ENCODE measurements at places on chromosomes 13 and 19.
A peak's percentile ranks its signal among the peaks of the same experiment; 100 is the strongest.

DNA sequence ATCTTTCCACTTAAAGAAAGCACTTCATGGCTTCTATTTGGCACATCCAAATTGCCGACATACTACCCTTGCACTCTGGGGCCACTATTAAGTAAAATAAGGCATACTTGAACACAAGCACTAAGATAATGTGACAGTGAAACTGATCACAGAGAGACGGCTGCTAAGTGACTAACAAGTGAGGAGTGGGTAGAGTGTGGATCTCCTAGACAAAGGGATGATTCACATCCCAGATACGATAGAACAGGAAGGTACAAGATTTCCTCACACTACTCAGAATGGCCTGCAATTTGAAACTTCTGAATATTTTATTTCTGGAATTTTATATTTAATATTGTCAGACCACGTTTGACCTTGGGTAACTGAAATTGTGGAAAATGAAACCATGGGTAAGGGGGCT, 1721.8 kb upstream of the SPRY2 start:
- DNase-seq: no peak

DNA sequence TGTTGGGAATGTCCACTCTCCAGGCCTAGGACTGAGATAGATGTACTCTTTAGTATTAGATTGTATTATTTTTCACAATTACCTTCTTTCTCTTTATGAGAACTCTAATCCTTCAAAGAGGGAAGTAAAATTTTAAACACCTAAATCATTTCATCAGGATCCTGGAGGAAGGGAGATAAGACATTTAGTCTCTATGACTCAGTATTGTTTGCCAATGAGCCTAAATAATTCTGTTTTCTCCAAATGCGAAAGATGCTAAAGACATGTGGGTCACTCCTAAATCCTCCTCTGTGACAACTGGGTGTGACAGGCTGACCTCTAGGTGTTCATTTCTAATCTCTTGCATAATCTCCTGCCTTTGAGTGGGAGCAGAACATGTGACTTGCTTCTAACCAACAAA, 1736.6 kb upstream of the MIR17HG start:
- DNase-seq: no peak

GRCh38 chr19:28495046-28495445, 717.9 kb downstream of the UQCRFS1 start:
- DNase-seq: no peak

DNA sequence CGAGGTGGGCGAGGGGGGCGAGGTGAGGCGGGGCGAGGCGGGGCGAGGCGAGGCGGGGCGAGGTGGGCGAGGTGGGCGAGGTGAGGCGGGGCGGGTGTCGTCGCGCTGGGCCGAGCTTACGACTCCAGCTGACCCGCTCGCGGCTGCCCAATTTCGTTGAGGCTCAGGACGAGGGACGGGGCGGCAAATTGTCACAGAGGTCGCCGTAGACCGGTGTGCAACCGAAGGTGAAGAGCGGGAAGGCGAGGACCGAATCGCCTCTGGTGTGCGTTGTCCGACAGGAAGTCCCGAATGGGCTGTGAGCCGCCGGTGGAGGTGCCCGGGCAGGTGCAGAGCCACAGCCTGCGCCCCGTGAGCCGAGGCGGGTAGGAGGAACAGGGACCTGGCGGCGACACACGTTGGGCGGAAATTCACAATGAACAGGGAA, at the start of gene LACC1:
TSS of gene LACC1 (plus strand) at position 150 of the 427 bp plus-strand sequence. CDS start 1,082 bp downstream, outside the sequence.
- DNase-seq: no peak

- no peak for DNase-seq
Measured at GRCh38 chr19:4052114-4052992, 14.3 kb downstream of the ZBTB7A start.

GRCh38 chr13:72457151-72457550, 270.3 kb downstream of the MZT1 start:
- no peak for DNase-seq

DNA sequence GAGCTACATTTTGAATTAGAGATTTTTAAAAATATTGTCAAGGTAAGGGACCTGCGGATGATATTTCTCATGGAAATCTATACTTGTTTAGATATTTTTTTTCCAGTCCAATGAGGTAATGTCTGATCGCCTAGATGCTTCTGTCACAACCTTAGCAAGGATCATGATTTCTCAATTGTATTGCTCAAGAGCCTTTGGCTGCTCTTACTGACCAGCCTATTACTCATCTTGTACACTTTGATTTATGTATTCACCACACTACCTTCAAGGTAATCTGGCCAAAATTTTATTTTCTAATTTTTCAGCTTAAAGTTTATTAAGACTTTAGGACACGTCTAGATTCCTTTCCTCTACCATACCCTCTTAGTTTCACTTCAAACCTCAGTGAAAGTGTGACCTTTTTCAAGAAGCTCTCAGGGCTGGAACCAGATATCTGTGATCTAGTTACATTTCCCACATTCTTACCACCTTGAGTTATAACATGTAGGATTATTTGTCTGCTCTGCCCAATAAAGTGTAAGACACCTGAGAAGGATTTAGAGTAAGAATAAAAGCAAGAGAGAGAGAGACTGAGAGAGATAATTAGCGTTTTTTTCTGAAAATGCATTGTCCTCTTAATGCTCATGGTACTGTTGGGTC, 197.1 kb downstream of the ITGBL1 start:
- DNase-seq: no peak

GRCh38 chr19:40469011-40469410, 2.2 kb downstream of the SPTBN4 start:
- no peak for DNase-seq

GRCh38 chr19:39412867-39413271, 400 bp downstream of the PLEKHG2 start:
- no peak for DNase-seq

DNA sequence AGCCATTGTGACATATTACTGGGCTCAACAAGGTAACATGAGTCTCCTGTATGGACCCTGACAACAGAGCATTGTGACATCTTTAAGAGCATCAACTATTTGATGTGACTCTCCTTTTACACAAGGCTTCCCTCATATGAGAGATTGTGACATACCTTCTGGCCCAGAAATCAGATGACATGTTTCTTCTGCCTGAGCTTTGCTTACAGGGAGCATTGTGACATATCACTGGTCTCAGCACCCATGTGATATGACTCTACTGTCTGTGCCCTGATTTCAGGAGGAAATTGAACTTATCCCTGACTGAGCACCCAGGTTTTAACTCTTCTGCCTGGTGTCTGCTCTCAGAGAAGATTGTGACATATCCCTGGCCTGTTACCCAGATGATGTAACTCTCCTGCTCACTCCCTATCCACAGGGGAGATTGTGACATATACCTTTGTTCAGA, 15.9 kb upstream of the ZNF681 start:
- DNase-seq: no peak

GRCh38 chr13:108853031-108853430, 223.6 kb downstream of the MYO16 start:
- no peak for DNase-seq

GRCh38 chr13:33543631-33544265, 258.2 kb upstream of the STARD13 start:
- DNase-seq: no peak

DNA sequence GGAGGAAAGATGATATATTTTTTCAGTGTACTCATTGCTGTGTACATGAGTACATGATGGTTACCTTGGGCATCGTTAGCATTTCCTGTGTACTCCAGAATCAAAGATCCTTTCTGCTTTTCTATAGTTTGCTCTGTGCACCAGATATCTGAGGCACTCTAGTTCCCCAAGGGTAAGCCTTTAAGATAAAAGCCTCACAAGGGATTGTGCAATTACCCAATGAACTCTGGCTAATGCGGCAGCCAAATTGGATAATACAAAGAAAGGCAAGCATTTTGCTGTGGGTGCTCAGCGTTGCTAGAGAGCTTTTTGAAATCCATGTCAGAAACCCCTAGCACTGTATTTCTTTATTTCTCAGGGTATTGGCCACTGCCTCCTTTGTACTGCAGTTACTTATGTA, 2.9 kb downstream of the CYSLTR2 start:
- no peak for DNase-seq

DNA sequence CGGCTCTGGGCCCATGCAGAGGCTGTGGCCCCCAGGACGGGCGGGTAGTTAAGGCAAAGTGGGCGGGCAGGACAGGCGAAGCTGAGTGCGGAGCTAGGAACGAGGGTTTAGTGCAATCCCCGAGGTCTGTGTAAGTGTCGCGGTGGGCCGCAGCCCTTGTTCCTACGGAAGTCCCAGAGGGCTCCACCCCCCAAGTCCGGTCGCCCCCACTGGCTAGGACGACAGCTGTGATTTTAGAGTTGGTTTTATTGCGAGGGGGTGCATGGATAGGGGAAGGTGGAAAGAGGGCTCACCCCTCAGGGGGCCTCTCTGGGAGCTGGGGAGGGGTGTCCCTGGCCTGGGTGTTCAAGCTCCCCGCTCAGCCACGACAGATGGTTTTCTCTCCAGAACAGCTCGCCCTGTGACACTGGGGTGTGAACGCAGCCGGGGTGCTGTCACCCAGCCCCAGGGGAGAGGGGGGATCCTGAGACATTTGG, 21.7 kb downstream of the ZBTB7A start:
- DNase-seq: no peak

DNA sequence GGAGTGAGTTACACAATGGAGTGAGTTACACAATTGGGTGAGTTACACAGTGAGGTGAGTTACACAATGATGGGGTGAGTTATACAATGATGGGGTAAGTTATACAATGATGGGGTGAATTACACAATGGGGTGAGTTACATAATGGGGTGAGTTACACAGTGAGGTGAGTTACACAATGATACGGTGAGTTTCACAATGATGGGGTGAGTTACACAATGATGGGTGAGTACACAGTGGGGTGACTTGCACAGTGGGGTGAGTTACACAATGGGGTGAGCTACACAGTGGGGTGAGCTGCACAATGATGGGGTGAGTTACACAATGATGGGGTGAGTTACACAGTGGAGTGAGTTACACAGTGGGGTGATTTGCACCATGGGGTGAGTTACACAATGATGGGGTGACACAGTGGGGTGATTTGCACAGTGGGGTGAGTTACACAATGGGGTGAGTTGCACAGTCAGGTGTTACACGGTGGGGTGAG, 52.5 kb upstream of the GAS6 start:
- no peak for DNase-seq

DNA sequence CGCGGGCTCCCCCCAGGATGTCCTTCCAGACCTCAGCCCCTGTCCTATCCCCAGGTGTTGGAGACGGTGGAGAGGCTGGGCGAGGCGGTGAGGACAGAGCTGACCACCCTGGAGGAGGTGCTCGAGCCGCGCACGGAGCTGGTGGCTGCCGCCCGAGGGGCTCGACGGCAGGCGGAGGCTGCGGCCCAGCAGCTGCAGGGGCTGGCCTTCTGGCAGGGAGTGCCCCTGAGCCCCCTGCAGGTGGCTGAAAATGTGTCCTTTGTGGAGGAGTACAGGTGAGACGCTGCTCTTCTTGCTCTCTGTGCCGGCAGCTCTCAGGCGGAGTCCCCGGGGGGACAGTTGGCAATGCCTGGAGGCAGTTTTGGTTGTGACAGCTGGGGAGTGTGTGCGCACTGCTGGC, 6.9 kb downstream of the TTYH1 start:
- no peak for DNase-seq

GRCh38 chr13:97974773-97975172, 21.3 kb downstream of the IPO5 start:
- no peak for DNase-seq

DNA sequence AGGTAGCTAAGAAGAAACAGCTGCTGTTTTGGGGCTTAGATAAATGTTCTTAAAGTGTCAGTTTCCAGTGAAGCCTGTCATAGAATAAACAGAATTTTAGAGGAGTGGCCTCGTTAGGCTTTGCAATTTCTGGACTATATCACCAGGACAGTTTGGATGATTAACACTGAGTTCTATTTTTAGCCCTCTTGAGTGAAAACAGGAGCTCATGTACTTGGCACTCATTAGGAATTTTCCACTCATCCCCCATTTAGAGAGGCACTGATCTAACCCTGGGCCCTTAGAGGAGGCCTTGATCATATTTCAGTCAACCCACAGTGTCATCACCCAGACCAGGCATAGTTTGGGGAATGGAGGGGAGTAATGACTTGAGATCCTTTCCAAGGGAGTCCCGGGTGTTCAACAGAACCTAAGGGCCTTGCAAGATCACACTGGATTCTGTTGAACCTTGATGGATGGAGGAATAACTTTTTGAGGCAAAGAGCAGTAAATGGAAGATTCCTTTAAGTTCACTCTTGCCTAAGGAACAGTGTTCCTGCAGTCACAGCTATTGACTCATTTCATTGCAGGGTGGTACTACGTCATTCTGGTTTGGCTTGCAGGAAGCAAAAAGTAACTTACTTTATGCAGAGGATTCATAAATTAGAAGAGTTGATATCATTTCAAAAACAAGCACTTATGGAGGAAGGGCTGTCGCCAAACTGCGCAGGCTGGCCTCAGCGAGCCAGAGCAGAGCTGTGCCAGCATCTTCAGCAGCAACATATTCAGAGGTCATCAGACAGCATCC, 160.2 kb downstream of the SLC7A1 start:
- no peak for DNase-seq

- peak; percentile 85 for DNase-seq
Measured at GRCh38 chr19:48671446-48671995, 1.3 kb downstream of the NTN5 start.

- no peak for DNase-seq
Measured at GRCh38 chr19:19649580-19649995, 6.1 kb upstream of the GMIP start.

DNA sequence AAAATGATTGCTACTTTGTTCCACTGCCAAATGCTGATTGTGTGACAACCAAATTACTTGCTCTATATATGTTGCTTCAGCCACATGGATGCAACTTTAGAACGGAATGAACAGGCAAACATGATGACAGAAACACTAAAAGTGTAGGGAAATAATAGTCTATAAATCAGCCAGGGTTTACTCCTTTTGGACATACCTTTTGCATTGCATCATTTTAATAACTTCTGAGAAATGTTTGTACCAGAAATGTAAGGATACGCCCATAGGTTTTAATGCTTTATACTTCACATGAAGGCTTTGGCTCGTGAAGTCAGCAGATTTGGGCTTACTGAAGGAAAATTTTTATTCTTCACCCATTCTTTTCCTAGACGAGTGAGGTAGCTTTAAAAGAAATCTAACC, 141.0 kb downstream of the POSTN start:
- DNase-seq: no peak

GRCh38 chr13:72412481-72412880, 314.9 kb downstream of the MZT1 start:
- DNase-seq: no peak

GRCh38 chr19:21138130-21138529, 3.7 kb upstream of the ZNF431 start:
- no peak for DNase-seq

- DNase-seq: no peak
Measured at GRCh38 chr19:43847884-43848283, 20.8 kb downstream of the ZNF283 start.

GRCh38 chr13:95323930-95324662, 22.8 kb upstream of the ABCC4 start:
- no peak for DNase-seq

- no peak for DNase-seq
Measured at GRCh38 chr19:5006821-5007220, 37.9 kb downstream of the KDM4B start.

- DNase-seq: peak; percentile 45
Measured at GRCh38 chr13:41700790-41701310, 243.5 kb downstream of the RGCC start.

All from NCI-H1694 treated with DMSO at 0.1 percent for 48 hours (cell line).